Activated CD8-positive, alpha-beta T cell treated with anti-CD3 and anti-CD28 coated beads for 36 hours (primary cell): ENCODE measurements at places on chromosomes 1 and 21. TPM values are rescaled to one million over a fixed set of nuclear protein-coding genes. Genes with fewer than 3 reads are reported as not detected.

DNA sequence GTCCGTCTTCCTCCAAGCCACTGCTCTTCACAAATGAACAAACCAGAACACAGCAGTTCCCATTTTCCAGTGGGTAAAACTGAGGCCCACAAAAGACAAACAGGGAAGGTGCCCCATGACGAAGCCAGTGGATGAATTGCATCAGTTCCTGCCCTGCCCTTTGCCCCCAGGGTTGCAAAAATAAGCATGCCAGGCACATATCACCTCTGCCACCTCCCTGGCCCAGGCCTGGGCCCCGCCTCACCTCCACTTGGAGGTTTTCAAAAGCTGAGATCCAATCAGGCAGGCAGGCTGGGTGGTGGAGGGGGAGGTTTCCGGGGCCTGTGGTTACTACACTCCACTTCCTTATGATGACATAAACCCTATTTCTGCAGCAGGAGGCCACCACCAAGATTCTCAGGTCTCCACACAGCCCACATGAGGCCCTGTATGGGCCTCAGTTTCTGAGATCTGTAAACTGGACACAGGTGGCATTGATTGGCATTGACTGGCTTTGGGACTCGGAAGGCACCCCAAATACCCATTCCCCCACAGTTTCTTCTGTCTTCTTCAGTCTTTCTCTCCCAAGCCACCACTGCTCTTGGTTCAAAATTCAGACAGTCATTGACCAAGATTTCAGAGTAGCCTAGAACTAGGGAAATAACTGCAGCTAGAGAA is 4.1 kb downstream of the KIF21B start:
- peak; percentile 98 for DNase-seq

DNA sequence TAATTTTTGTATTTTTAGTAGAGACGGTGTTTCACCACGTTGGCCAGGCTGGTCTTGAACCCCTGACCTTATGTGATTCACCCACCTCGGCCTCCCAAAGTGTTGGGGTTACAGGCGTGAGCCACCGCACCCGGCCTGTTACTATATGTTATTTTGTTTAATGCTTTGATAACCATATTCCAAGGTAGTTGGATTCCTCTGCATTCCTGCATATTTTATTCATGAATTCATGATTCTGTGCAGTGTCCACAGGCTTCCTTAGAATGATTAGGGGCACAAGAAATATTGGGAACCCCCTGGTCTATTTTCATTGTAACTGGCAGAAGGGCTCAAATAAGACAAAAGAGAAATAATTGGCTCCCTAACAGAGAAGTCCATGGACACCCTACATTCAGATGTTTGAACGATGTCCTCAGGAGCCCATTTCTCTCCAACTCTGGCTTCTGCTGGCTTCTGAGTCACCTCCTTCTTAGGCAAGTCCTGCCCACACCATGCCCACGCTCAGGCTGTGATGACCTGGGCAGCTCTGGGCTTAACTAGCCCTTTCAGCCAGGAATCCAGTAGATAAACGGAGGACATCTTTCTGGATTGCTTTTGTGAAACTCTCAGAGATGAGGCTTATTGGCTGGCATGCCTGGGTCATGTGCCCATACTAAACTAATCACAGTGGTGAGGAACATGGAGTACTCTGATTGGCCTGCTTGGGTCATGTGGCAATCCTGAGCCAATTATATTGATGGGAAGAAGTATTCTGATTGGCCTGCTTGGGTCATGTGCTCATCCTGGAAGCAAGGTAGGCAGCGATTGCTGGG is 32.6 kb downstream of the TNFRSF8 start:
- DNase-seq, result peak; percentile 21

GRCh38 chr1:231778009-231778719 is 151.6 kb downstream of the DISC1 start:
- DNase-seq, result no peak

Gene LCE2C
- not detected for total RNA-seq

Gene UQCRHL
- total RNA-seq, result 2.5 TPM
